ENCODE measurements at places on chromosomes 4 and X. TPM values are rescaled to one million over a fixed set of nuclear protein-coding genes. Genes with fewer than 3 reads are reported as not detected.

The NPY2R gene
- not detected for total RNA-seq

The CXorf65 gene
- total RNA-seq = not detected

The TMEM144 gene
- total RNA-seq = 3.1 TPM

The THOC2 gene
- total RNA-seq = 39.7 TPM
